Activated CD4-positive, alpha-beta T cell treated with anti-CD3 and anti-CD28 coated beads for 4 hours (primary cell): ENCODE measurements at places on chromosomes 2 and 18.
A peak's percentile ranks its signal among the peaks of the same experiment; 100 is the strongest.

- DNase-seq = no peak
These were observed 679 bp downstream of the RNF144A start for GRCh38 chr2:6917761-6918421.

DNA sequence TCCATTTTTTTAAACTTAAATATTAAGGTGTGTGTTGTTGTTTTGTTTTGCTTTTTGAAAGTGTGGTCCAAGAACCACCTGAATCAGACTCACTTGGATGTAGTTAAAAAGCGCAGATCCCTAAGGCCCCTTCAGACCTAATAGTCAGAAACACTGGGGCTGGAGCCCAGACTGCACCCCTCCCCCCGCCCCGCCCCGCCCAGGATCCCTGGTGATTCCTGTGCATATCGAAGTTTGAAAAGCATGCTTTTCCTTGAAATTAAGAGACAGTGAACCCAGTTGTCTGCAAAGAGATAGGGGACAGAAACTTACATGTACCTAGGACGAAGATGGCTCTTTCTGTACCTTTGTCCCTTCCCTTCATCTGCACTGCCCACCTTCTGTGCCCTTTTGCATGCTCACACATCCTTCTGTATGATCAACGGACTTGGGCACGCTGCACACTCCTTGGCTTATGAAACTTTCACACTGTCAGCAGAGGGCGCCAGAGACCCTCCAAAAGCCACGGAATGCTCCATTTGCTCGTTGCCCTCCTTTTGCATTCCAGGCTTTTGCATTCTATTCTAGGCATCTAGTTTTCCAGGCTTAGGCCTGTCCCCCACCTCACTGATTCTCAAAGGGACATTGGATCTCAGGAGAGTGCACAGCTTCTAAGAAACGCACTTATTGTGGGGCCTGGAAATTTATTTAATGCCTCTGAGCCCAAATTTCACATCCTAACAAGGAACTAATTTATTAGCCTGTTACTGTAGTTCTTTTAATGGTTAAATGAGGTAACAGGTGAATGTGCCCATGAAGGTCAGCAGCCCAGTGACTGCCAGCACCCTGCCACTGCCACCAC lies 32.8 kb upstream of the SLC14A1 start:
- peak; percentile 66 for DNase-seq

GRCh38 chr2:173550143-173550542 lies 195.5 kb downstream of the CDCA7 start:
- no peak for DNase-seq

DNA sequence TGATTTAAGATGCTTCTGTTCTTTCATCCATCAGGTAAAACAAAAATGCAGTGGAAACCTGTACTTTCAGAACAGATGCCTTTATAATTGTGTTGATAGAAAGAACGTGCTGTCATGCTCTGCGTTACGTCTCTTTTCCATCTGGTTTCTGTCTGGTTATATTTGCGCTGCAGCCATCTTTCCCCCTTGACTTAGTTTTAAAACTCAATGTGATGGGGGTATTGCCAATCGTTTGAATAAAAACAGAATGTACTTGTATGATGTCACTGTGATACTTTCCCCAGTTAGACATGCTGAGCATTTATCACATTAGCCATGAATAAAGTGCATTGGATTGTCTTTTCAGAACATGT lies 508.6 kb downstream of the ADCYAP1 start:
- DNase-seq = no peak

DNA sequence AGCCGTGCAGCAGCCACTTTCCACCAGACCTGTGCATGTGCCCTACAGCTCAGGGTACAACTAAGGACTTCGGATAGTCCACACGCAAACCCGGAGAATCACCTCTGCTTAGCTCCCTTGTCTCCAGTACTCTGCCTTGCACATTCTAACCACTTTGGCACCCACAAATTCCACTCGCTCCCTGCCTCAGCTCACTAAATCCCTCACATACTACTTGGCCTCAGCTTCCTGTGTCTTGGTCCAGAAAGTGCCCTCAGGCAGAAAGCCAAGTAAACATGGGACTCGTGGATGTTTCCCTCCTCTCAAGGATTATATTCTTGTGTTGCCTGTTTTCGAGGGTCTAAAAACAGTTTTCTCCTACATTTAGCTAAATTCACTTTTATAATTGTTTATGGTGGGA lies 157.8 kb upstream of the DAPL1 start:
- no peak for DNase-seq

GRCh38 chr2:23632386-23632785 lies 247.4 kb downstream of the KLHL29 start:
- DNase-seq = no peak

DNA sequence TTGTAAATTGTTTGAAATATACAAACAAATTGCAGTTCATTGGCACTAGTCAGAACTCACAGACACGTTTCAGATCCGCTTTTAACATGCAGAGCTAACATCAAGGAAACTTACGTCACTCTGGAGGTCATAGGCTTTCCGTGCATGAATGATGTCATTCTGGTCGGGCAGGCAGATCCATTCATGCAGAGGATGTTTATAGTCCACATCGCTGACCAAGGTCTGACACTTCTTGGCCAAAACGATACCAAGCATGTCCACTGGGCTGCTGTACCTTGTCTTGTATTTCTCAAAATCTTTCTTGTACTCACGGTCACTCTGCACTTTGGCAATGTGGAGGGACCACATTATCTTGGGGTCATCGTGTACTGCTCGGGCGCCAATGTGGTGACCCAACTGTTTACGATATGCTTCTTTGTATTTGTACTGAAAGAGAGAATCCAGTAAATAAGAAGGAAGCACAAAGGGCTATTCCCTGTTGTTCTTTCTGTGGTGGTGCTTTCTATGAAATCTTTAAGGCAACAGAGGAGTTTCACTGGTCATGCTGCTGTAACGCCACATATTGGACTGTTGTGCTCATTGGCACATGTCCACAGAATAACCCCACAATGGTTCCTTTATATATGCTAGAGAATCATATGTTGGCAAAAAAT lies 114.8 kb downstream of the NEB start:
- no peak for DNase-seq

DNA sequence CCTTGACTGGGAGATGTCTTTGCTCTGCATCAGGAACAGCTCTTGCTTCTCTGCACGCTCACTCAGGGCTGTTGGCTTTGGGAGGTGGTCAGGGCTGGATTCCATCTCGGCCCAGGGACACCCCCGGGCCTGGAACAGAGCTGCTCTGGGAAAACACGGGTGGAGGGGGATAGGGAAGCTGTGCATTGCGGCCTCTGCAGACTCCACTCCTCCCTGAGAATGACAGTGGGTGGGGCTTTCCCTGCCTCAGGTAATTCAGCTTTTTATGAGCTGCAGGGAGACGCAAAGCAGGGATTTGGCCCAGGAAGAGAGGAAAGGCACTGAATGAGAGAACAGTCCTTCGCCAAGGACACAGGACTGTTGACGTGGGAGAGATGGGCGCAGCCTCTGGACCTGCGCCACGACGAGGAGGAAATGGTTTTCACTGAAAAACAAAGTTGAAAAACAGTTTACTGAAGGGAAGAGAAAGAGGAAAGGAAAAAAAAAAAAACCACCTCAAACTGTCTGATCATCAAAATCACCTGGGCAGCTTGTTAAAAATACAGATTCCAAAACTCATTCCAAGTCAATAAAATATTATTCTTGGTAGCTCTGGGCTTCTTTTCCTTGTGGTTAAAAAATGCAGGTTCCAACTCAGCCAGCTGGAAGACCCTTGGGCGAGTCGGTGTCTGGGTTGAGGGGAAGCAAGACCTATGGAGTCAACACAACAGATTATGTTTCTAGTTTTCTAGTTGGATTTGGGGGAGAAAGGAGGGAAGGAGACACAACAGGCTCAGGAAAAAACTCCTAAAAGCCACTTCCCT lies 194.0 kb downstream of the ZFP36L2 start:
- DNase-seq = no peak

DNA sequence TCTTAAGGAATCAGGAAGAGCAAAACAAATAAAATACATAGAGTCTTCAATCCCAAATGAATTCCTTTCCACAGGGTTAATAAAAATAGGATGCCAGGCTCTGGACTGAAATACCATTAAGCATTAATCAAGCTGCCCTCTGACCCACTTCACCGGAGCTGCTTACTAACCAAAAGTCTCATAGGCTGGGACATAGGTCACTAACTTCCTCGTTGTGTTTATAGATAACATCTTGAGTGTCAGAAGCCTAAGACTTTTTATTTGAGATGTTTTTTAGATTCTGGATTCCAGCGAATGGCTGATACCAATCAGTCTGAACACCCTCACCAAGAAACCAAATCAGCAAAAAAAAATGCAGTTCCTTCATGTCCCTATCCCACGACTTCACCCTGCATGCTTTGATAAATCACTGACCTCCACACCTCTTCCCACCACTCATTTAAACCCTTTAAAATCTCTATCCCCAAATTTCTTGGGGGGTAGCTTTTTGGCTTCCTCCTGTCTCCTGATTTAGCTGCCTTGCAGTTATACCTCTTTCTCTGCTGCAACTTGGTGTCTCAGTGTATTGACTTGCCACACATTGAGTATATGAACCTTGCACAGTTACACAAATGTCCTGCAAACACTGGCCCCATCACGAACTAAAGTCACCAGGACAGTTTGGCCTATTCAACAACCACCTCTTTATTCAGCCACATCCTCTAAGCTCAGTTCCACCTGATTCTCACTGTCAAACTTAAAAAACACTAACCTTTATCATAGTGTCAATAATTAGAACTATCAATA lies 399.3 kb downstream of the METTL4 start:
- DNase-seq = no peak

DNA sequence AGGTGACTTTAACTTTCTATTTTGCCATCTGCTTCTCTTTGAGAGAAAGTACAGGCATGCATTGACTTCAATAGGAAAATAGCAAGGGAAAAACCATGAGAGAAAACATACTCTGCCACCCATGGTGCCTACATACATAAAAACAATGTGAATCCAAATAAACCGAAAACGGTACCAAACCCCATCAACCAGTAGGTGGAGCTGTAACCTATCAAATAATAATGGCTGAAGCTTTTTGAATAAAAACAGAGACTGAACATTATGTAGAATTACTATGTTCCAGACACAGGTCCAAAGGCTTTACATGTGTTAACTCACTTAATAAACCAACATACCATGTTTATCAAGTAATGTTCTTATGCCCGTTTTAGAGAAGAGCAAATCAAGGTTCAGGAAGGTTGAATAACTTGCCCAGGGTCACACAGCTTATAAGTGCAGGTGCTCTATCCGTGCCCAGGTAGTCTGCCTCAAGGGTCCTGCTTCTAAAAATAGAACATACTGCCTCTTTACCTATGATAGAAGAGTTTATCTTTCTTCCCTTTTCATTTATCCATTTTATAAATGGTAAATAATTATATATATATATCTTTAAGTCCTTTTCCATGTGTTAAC lies 293.9 kb upstream of the SYT4 start:
- no peak for DNase-seq

GRCh38 chr2:15640261-15640711 lies 48.6 kb downstream of the DDX1 start:
- no peak for DNase-seq

DNA sequence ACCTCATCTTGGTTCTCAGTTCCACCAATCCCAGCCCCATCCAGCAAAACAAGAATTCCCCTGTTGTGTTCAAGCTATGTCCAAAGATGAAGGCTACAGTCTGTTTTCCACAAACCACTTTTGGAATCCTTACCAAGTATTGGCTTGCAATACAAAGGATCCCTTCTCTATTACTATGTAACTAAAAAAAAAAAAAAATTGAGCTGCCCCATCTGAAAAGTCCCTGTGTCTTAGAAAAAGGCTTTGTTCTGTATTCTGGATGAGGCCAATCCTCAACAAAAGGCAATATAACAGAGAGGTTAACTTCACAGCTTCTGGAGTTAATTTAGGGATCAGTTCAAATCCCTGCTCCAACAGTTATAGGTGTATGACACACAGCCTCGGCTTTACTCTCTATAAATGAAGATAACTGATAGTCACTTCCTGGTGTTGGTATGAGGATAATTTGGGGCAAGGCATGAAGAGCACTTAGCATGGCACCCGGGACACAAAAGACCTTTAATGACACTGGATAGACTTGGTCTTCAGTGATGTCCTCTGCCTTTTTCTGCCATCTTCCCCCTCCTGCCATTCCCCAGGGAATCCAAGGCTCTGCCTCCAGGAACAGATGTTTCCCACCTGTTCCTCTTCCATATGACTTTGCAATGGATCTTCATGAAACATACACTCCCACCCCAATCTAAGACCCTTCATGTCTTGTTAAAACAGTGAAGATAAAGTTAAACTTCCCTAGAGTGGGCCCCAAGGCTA lies 61.2 kb upstream of the ATL2 start:
- no peak for DNase-seq

GRCh38 chr2:75561566-75562512 lies 1.1 kb upstream of the EVA1A start:
- no peak for DNase-seq

DNA sequence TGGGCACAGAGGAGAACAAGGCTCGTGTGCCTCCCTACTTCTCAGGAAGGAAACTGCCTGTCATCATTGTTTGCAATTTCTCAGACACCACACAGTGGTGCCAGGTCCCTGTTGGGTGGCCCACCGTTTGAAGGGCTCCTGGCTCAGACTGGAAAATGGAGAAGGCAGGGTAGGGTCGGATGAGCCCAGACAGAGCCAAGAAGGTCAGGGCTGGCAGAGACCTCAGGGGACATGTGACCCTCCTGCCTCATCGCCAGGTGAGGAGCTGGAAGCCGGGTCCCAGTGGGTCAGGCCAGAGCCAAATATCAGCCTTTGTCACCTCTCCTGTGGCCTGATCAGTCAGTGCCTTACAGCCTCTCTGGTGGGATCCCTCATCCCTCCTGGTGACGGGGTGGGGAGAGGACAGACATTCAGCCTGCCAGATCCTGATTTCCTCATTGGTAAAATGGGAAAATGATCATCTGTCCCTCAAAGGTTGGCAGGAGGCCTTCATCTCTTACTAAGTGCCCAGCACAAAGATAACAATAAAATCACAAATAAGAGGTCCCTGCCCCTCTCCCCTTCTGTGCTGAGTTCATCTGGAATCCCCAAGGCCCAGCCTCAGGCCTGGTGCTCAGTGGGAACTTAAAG lies 117.6 kb downstream of the CAPN13 start:
- DNase-seq = no peak

- DNase-seq = no peak
These were observed 64.4 kb upstream of the ZNF521 start for GRCh38 chr18:25416374-25416773.

DNA sequence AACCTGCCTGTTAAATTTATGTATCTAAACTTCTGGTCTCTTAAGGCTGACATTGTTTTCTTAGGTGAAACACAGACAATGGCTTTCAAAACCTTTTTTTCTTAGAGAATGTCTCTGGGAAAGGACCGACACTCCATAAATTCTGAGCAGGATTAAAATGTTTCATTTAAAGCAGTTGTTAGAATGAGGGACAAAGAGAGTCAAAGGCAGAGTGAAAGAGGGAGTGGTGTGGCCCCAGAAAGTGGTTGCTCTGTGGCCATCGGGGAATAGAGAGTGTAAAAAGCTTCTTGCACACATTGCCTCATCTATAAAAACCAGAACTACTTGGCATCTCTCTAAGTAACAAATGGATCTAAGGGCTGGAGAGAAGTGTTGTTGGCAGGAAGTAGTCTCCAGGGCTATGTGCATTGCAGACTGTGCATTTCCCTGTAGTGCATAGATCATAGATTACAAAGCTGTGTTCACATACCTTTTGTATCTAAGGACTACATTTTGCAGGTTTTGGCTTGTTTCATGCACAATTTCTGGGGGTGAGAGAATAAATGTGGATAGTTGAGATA lies 3.6 kb downstream of the RPRM start:
- no peak for DNase-seq

GRCh38 chr2:191942090-191942738 lies 95.3 kb upstream of the CAVIN2 start:
- DNase-seq = no peak
